Retinal pigment epithelial cell (primary cell): ENCODE measurements at places on chromosomes 7 and 10.

GRCh38 chr10:17202999-17203398, 1.5 kb upstream of the TRDMT1 start:
- DNase-seq: no peak

DNA sequence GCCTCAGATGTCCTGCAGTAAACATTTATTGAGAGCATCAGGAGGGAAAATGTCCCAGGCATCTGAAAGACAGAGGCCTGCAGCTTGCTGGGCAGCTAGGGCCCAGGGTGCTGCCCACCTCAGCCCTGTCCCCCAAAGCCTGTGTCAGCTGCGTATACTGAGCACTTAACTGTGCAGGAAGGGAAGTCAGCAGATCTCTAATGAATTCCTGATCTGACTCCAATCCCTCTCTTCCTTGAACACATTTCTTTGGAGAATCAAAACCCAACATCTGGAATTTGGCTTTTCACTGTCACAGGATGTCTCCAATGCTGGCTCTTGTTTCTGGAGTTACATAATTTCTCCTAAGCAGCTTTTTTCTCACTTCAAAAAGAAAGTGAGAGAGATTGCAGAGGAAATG, 364.7 kb upstream of the NFE2L3 start:
- no peak for DNase-seq

- DNase-seq: no peak
These were observed 18.1 kb downstream of the LSM8 start for GRCh38 chr7:118202061-118202460.

DNA sequence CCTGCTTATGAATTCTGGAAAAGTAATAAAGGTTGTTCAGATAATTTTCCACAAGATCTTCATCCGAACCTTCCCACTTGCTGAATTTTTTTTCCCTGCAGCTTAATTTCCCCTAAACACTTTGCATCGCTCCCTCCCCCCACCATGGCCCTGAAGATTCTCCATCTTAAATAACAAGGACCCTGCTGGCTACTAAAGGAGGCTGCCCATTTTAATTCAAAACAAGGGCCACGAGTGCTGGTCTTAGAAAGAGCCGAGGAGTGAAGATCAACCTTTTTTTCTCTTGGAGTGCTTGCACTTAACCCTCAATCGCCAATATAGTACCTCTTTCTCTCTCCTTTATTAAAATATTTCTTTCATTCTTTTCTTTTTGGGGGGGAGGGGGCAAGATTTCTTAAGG, 9.2 kb upstream of the SP8 start:
- no peak for DNase-seq
